ENCODE measurements at places on chromosomes 5 and 9.

GRCh38 chr5:91144491-91145332 lies 238.4 kb downstream of the ARRDC3 start:
- no peak for DNase-seq

DNA sequence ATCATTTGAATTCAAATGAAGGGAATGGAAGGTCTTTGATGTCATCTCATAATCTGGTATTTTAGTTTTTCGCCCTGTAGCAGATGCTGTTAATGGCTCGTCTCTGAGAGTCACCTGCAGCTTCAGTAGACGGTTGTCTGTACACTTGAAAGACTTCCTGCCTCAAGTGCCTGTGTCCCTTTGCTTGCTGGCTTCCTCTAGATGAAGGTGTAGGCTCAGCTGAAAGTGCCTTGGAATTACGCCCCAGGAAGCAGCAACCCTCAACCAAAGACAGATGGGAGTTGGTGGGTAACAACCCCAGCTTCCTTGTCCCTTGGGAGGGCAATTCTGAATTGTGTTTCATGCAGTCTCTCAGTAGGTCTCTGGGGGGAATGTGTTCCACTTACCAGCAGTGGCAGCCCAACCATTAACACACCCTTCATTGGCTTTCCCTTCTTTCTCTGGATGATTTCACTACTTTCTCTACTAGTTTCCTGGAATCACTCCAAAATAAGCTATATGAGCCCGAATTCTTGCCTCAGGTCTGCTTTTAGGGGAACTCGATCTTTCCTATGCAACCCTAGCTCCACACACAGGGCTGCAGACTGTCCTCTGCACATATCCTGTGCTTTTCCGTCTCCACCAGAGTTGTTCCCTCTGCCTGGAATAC lies 395.6 kb downstream of the DMAC1 start:
- no peak for DNase-seq

- no peak for DNase-seq
Measured at GRCh38 chr5:122077366-122078115, 518 bp downstream of the LOX start.

GRCh38 chr5:150851039-150851438 lies 4.7 kb downstream of the IRGM start:
- no peak for DNase-seq

DNA sequence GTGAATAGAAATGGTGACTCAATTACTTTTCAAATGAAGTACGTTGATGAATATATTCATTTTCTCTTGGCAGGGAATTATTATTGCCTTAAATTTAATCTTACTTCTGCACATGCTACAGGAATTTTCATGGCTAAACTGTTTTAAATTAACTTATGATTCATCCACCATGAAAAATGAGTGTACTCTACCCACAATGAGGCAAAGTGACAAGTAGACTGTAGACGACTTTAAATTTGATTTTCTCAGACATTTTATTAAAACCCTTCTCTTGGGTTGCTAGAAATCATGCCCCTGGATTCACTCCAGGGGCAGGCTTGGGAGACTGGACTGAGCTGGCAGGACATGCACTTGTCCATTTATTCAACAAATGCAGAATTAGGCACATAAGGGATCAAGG lies 23.5 kb upstream of the ERAP2 start:
- DNase-seq = peak; percentile 42

DNA sequence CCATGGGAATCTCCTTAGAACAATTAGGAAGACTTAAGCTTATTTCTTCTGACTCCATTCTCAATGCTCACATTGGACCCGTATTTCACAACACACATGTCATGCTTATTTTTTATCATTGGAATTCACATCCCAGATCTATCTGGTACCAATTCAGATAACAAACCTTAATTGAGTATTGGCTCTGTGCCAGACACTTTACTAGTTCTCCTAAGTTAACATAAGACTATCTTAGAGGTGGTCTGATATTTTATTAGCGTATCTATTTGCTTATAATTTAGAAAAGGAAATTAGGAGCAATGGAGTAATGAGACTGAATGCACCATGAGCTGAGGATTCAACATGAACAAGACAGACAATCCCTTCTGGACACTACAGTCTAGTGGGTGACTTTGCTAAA lies 45.1 kb downstream of the FBXL7 start:
- DNase-seq = no peak

DNA sequence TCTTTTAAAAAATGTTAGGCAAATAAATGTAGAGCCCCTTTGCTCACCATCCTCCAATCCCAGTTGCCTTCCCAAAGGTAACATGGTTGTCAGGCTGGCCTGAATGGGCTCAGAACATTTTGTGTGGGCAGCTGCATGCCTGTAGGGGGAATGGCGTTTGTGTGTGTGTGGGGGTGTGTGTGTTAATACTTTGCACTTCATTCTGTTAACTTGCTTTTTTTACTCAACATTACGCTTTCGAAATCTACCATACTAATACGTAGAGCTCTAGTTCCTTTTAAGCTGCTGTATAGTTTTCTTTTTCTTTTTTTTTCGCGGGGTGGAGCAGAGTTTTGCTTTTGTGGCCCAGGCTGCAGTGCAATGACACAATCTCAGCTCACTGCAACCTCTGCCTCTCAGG lies 14.0 kb downstream of the MYOZ3 start:
- DNase-seq = no peak

DNA sequence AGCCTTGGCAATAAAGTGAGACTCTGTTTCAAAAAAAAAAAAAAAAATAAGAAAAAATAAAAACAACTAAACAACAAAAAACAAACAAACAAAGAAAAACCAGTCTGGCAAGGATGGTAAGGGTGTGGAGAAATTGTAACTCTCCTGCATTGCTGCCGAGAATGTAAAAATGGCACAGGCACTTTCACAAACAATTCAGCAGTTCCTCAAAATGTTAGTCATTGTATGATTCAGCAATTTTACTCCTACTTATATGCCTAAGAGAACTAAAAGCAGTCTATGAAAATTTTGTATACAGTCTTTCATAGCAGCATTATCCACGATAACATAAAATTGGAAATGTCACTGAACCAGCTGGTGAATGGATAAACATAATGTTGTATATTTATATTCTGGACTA lies 280.4 kb downstream of the CDH9 start:
- no peak for DNase-seq

GRCh38 chr5:137605411-137605810 lies 106.3 kb upstream of the SPOCK1 start:
- DNase-seq = no peak

- DNase-seq = no peak
Measured at GRCh38 chr5:133729800-133730199, 117.5 kb upstream of the FSTL4 start.

DNA sequence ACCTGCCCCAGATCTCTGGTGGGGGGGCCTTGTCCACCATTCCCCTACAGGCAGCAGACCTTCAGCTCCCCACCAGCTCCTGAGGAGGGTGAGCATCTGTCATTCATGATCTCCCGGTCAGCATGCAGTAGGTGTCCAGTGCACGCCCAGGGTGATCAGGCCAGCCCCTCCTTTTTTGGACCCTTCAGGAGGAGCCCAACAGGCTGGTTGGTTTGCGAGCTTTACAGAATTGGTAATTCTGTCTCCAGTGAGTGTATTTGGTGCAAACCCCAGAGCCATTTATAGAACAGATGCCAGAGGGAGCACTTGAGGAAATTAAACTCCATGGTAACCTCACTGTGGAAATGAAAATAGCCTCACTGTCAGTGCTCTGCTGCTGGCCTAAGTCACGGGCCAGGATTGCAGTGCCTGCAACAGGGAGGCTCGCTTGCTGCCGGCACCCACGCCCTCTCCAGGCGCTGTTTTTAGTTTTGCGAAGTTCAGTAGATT lies 23.4 kb downstream of the WNK2 start:
- DNase-seq = no peak

DNA sequence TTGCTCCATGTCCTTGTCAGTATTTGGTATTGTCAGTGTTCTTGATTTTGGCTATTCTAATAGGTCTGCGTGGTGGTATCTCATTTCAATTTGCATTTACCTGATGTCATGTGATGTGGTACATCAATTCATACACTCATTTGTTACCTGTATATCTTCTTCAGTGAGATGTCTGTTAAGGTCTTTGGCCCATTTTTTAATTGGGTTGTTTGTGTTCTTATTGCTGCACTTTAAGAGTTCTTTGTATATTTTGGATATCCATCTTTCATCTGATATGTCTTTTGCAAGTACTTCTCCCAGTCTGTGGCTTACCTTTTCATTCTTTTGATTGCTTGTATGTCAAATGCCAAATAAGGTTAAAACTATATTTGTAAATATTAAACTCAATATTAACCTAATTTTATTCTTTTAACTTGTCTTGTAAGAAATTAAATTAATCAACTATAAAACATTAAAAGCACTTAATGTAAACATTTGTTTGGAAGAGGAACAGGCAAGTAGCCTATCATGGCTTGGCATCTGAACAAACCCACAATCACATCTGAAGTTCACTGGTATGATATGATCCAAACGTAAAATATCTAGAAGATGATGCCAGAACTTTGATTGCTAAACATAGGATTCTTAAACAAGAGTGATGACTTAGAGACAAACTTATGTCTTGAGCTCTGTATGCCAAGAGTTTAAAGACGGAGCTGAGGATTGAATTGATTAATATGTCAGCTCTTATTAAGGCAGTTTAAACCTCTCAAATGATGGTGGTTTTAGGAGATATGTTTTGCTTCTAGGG lies 587.3 kb downstream of the ANXA1 start:
- no peak for DNase-seq

DNA sequence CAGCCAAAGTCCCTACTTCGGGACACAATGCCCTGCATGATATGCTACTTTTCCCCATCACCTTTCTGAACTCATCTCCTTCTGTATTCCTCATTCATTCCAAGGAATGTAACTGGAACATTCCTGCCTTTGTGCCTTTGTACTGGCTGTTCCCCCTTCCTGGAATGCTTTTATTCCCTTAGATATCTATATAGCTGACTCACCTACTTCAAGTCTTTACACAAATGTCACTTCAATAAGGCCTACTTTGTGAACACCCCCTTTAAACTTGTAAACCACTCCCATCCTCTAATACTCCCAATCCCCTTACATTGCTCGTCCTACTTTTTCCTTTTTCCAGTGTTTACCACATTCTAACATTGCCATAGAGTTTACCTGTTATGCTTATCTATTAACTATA lies 2.4 kb downstream of the NOL6 start:
- no peak for DNase-seq

DNA sequence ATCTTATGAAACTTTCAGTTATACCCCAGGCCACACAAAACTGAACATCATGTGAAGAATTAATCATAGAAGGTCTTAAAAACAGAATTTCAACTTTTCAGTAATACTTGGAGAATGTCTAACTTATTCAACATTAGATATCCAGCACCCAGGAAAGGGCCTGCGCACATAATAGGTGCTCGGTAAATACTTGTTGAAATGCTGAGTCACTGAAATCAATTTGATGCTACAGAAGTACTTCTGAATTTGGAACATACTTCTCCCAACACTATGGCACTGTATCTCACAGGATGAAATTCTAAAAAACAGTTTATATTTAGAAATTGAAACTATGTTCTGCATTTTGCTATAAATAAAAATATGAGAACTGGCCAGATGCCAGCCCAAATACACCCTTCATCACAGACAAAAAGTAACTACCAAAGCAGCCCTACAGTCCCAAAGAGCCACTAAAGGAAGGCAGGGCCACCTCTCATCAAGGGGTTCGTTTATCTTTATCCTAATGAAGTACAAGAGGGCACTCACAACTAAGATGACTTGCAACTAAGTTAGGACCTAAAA lies 26.5 kb downstream of the MRPS27 start:
- DNase-seq = no peak

- DNase-seq = no peak
Measured at GRCh38 chr5:155316070-155316714, 302.6 kb downstream of the KIF4B start.

- no peak for DNase-seq
Measured at GRCh38 chr9:88307136-88307535, 81.1 kb upstream of the SPIN1 start.

DNA sequence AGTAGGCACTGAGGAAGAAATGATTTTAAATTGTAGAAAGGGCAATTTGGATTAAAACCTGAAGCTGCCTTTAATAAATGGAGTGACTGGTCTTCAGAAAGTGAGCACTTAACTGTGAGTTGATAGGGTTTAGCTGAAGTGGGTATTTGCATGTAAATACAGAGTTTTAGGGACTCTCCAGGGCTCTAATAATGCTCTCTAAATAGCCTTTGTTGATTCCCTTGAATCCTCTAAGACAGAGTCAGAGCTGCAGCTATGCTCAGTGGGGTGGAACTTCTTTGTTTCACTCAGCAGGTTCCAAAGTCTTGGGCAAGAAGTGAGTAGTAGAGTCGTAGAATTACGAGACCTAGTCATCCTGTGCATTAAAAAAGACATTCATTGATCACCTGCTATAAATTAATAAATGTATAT lies 21.4 kb downstream of the GLRA1 start:
- DNase-seq = no peak

DNA sequence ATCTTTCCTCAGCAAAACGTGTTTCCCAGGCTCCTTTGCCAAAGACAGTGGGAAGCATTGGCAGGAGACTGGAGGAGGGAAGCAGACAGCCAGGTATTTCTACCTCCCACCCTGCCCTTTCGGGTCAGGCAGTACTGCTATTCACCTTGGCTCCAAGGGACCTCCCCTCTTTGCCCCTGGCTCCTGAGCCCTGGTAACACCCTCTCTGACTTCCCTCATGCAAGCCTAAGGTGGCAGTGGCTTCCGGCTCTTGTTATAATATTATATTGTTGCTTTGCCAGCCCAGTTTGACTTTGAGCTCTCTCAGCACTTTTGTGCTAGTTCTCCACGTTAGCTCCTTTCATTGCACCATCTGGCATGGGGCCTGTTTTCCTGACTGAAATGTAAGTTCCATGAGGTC lies 81.6 kb upstream of the IFNK start:
- no peak for DNase-seq

DNA sequence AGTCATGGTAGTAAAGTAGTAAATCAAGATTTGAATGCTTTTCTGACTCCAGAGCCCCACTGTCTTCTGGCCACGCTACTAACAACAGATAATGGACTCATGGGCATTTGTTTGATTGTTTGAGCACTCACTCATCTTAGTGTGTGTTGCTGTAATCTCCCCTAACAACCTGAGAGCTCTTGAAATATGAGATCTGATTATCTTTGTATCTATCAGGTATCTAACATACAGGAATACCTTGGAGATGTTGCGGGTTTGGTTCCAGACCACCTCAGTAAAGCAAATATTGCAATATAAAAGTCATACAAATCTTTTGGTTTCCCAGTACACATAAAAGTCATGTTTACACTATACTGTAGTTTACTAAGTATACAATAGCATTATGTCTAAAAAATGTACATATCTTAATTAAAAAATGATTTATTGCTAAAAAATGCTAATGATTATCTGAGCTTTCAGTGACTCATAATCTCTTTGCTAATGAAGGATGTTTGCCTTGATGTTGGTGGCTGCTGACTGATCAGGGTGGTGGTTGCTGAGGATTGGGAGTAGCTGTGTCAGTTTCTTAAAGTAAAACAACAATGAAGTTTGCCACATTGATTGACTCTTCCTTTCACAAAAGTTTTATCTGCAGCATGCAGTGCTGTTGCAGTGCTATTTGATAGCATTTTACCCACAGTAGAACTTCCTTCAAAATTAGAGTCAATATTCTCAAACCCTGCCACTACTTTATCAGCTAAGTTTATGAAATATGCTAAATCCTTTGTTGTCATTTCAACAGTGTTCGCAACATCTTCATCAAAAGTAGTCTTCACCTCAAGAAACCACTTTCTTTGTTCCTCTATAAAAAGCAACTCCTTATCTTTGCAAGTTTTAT lies 92.2 kb downstream of the ZNF462 start:
- no peak for DNase-seq

- no peak for DNase-seq
Measured at GRCh38 chr5:10576790-10577189, 12.9 kb downstream of the ANKRD33B start.

- no peak for DNase-seq
Measured at GRCh38 chr5:135467051-135467625, 15.0 kb upstream of the TIFAB start.
